ENCODE measurements at places on chromosomes 7 and 10.

GRCh38 chr10:58546137-58546536 is 33.5 kb downstream of the BICC1 start:
- no peak for DNase-seq

DNA sequence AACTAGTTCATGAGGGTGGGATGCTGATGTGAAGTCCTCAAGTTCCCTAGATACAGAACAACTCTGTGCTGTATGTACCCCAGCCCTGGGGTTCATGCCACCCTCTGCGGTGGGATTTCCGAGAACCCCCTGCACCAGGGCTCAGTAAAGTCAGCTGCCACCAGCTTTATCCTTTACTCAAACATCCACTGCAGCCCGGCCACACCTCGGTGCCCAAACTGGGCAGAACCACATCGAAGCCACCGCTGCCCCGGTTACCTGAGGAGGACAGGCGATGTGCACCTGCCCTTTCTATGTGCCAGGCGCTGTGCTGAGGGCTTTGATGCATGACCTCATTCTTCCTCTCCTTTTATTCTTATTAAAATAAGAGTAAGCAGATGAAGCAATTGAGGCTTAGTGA is 9.9 kb upstream of the CALML5 start:
- no peak for DNase-seq

DNA sequence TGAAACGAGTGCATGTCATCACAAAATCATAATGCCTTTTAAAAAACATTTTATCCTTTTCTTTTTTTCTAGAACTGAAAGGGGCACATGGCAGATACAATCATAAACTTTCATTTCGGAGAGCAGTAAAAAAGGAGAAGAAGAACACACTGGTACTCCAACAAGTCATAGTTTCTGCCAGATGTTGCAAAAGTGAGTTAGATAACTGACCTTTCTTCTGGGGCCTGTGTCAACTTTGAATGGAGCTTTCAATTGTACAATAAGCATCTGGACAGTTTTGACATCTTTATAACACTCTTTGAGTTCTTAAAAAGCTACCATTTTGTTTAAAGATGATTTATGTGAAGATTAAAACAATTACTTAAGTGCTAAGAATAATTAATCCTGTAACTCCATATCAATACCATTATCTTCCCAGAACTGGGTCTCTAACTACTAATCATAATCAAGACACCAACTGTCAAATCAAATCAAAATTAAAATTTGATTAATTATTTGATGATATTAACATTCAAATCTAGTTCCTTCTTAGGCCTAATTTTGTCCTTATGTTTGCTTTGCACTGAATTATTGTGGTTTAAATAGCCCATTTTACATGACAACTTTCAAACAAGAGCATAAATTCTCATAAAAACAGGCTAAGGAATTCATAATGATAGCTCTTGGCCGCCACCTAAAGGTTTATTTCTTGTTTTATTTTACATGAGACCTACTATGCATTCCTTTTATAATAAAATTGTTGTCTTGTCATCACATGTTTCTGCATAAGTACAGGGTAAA is 19.5 kb upstream of the ITGB8 start:
- no peak for DNase-seq

DNA sequence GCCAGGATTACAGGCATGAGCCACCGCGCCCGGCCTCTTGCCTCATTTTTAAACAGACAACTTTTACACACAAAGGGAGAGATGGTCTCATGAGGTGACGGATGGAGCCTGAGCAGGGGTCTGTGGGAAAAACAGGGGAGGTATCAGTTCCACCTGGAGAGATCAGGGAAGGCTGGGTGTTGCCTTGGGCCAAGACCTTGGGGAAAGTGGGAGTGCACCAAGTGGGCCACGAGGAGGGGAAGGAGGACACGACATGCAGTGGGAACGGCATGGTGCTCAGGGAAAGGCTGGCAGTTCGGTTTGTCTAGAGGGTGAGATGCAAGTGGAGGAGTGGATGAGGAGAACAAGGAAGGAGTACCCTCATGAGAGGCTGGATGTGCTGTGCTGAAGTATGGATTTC is 8.9 kb upstream of the ZNF777 start:
- no peak for DNase-seq

DNA sequence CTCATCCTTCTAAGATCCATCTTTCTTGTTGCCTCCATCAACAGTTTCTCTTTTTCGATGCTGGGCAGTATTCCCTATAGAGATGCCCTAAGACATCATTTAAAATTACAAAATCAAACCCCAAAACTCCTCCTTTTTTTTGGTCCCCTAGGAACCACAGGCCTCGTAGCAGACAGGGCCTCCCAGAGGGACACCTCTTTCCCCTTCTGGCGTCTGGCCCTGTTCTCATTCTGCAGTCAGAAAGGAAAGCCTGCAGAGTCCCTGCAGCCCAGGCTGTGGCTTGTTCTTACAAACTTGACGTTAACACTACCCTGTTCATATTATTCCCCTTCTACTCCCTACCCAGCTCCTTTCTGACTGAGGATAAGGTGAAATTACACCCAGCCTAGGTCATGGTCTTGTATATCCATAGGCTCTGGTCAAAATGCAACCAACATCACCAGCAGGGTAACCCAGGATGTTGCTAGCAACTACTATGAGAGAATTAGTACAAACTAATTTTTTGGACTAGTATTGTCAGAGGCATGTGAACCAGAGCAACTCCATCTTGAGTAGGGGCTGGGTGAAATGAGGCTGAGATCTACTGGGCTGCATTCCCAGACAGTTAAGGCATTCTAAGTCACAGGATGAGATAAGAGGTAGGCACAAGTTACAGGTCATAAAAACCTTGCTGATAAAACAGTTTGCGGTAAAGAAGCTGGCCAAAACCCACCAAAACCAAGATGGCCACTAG is 3.5 kb upstream of the EPHA1 start:
- DNase-seq, result no peak

GRCh38 chr10:71127104-71127503 is 85.3 kb upstream of the UNC5B start:
- no peak for DNase-seq

DNA sequence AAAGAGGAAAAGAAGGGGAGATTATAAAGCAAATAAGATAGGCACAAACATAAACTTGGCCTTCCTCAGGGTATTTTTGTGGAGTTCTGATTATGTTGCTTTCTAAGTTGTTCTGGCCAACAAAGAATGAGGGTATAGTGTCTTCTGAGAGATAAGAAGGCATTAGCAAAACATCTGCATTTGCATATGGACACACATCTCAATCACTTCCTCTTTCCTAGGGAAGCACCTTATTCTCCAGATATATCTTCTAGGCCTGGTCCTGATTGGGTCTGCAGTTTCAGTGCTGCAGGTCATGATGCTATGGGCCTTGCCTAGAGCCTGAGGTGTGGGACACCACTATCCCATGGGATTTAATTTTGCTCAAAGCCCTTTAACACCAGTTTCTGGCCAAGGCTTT is 308.8 kb upstream of the PHYHIPL start:
- DNase-seq, result no peak

- DNase-seq, result no peak
Measured at GRCh38 chr10:62708569-62708968, 96.0 kb upstream of the ADO start.

DNA sequence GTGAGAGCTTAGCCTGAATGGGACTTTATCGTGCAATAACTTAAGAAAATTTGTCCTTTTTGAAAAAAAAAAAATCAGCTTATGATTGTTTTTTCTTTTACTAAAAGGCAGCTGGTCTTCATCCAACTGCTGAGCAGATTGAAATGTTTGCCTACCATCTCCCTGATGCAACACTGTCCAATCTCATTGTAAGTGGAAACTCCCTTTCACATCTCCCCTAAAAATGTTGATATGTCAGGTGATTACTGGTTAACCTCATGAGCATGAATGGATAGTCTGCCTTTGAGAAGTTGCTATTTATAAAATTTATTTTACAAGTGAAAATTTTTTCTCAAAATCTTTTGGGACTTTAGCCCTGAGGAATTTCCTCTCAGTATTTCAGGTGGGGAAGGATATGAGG is 17.8 kb upstream of the HKDC1 start:
- no peak for DNase-seq

- DNase-seq, result no peak
Measured at GRCh38 chr7:100794741-100795140, 32.6 kb downstream of the EPHB4 start.

DNA sequence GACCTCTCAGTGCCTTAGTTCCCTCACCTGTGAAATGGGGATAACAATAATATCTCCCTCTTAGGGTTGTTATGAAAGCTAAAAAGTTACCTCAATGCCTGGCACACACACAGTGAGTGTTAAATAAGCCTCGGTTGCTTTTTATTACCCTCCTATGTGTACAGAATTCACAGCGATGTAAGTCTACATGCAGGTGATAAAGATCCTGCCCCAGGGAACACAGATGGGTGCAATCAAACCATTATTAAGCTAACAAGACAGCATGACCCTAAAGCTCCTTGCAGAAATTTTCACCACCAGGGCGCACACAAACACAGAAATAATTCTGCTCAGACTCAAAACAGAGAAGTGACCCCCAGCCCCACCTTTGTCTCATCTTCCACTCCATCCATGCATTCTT is 261.9 kb downstream of the SNX10 start:
- no peak for DNase-seq

GRCh38 chr7:31134246-31135188 is 82.4 kb downstream of the ADCYAP1R1 start:
- DNase-seq, result peak; percentile 9

- no peak for DNase-seq
Measured at GRCh38 chr10:100104300-100104699, 22.6 kb upstream of the CPN1 start.

- no peak for DNase-seq
Measured at GRCh38 chr7:145474009-145474686, 638.3 kb upstream of the TPK1 start.
